ENCODE measurements at places on chromosomes 11 and 22. TPM values are rescaled to one million over a fixed set of nuclear protein-coding genes. Genes with fewer than 3 reads are reported as not detected.

The GRIK4 gene
- total RNA-seq, result not detected

The FZD4 gene
- 0.27 TPM for total RNA-seq

The SULT4A1 gene
- under 0.01 TPM for total RNA-seq

The TBCEL gene
- total RNA-seq, result 9.7 TPM

The PHF21B gene
- total RNA-seq, result under 0.01 TPM

The GGT1 gene
- total RNA-seq, result 18.6 TPM

The NPAS4 gene
- total RNA-seq, result not detected

The AIFM3 gene
- 1.6 TPM for total RNA-seq

The P4HA3 gene
- total RNA-seq, result 0.27 TPM

The MRGPRF gene
- total RNA-seq, result not detected

The DGAT2 gene
- total RNA-seq, result 1.1 TPM

The MMP27 gene
- not detected for total RNA-seq

The TOLLIP gene
- 49.3 TPM for total RNA-seq

The RBM14 gene
- 102 TPM for total RNA-seq

The PRAME gene
- under 0.01 TPM for total RNA-seq

The C11orf65 gene
- total RNA-seq, result under 0.01 TPM
